ENCODE measurements at places on chromosomes 11 and 22.
A peak's percentile ranks its signal among the peaks of the same experiment; 100 is the strongest.

- DNase-seq: peak; percentile 99
Observed at GRCh38 chr11:71928737-71929443, at the start of gene RNF121. Gene RNF121 (plus strand): TSS chr11:71929046. CDS start chr11:71929062, 16 bp downstream.

DNA sequence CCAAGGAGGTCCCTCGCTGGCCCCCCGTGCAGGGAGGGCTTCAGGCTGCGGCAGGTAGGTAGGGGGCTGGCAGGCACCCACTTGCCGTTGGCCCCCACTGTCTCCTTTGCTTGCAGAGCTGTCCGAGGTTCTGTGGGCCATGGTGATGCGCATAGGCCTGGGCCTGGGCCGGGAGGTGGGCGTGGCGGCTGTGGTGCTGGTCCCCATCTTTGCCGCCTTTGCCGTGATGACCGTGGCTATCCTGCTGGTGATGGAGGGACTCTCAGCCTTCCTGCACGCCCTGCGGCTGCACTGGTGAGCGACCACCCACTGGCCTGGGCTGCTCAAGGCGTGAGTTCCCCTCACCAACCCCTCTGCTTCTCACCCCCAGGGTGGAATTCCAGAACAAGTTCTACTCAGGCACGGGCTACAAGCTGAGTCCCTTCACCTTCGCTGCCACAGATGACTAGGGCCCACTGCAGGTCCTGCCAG, 11.6 kb downstream of the TCIRG1 start:
- no peak for DNase-seq

DNA sequence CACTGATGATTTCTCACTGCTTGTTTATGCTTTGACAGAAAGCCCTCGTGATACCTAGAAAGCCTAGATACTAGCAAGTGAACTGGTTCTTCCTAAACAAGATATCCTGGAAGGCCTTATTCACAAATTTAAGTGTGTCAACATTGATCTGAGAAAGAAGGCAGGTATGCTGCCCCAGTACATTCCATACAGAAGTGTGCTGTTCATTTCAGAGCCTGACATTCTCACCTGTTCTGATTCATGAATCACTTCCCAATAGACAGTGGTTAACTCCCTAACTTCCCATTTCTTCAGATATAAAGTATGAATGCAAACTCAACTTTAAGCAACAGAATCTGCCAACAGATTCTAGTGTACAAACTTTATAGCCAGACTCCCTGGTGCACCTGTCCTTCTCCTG, 15.5 kb upstream of the RASSF10 start:
- no peak for DNase-seq

GRCh38 chr22:23084453-23085350, 14.4 kb downstream of the GNAZ start:
- no peak for DNase-seq
